ENCODE measurements at places on chromosomes 16 and 17. TPM values are rescaled to one million over a fixed set of nuclear protein-coding genes. Genes with fewer than 3 reads are reported as not detected.

DNA sequence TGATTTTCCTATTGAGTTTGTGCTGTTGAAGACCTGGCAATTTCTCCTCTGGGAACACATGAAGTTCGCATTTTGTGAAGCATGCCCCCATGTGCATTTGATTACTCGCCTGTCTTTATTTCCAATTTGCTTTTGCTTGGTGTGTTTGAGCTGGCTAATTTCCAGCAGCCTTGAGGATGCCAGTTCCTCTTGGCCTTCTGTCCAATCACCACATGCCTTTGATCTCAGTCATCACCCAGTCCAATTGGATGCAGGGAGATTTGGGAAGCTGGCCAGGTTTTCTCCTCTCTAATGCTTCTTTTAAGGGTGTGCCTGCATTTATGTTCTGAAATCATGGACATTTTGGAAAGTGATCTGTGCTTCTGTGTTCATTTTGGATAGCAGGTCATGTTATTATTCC is 3.8 kb upstream of the TMEM100 start:
- H3K27me3 ChIP-seq = no peaks in the 10 kb centered on the region
- peak; percentile 87 for DNase-seq
- H3K4me3 ChIP-seq = peak overlapping the region; percentile 22
- H3K27ac ChIP-seq = peak overlapping the region; percentile 75
- H3K36me3 ChIP-seq = no peaks in the 10 kb centered on the region

DNA sequence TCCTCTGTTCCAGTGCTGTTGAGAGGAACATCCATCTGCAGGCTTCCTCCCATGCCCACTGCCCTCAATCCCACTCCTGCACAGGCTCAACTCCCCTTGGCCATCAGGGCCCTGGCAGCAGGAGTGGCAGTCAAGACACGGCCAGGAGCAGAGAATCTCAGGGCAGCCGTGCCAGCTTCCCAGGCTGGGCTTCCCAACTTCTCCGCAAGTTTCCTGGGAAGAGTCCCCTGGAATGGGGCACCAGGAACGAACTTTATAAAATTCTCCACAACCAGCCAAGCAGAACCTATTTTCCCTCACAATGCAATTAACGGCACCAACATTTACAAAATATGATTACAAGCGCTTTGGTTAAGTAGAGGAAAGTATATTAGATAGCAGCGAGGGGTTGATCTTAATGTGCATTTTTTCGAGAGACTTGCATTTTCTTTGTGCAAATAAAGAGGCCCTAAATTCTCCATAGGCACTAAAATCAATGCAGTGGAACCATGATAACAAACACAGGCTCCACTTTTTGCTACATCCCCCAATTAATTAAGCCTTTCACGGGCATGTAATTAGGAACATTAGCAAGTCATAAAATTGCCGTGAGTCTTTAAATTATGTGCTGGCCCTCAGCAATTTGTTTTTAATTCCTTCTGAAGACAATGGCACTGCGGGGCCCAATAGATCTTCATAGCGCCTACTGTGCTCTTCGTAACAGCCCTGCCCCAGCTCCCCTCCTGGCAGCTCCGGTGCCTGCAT is 99.9 kb upstream of the LHX1 start:
- peaks cover 4% of the 10 kb centered on the region for H3K27me3 ChIP-seq
- DNase-seq = no peak

- no peaks in the 10 kb centered on the region for H3K36me3 ChIP-seq
- H3K4me3 ChIP-seq = no peak overlapping the region
- H3K27ac ChIP-seq = no peak overlapping the region
- H3K27me3 ChIP-seq = peaks cover 8% of the 10 kb centered on the region
Observed at GRCh38 chr17:79141578-79142355, 67.1 kb downstream of the ENGASE start.

- no peak for DNase-seq
- H3K4me1 ChIP-seq = peaks cover 11% of the 10 kb centered on the region
- H3K36me3 ChIP-seq = no peaks in the 10 kb centered on the region
- H3K4me3 ChIP-seq = peak overlapping the region; percentile 90
- H3K27ac ChIP-seq = peak overlapping the region; percentile 92
Observed at GRCh38 chr16:78100112-78100467, 636 bp downstream of the WWOX start.

GRCh38 chr17:31408586-31408985 is 17.1 kb downstream of the RAB11FIP4 start:
- DNase-seq = no peak
- H3K4me1 ChIP-seq = peaks cover 1% of the 10 kb centered on the region
- H3K27me3 ChIP-seq = peaks cover 25% of the 10 kb centered on the region

DNA sequence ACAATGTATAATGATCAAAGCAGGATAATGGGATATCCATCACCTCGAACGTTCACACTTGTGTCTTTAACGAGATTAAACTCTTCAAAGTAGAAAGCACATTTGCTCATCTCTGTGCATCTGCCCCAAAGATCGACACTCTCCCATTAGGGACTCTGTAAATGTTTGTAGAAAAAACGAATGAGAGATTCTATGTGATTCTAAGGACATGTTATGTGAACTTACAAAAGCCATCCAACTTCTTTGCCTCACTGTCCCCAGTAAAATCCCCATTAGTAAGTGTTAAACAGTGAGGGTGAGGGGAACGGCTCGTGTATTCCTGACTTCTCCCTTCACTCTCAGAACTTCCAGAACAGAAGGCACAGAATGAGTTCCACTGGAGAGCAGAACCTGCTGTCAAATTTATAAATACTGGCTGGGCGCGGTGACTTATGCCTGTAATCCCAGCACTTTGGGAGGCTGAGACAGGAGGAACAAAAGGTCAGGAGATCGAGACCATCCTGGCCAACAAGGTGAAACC is 134.1 kb downstream of the WSCD1 start:
- H3K4me1 ChIP-seq = no peaks in the 10 kb centered on the region
- H3K4me3 ChIP-seq = no peak overlapping the region
- H3K27me3 ChIP-seq = peaks cover 29% of the 10 kb centered on the region
- no peaks in the 10 kb centered on the region for H3K36me3 ChIP-seq

Gene HIGD1B
- not detected for total RNA-seq

Gene NT5M
- 3.7 TPM for total RNA-seq

All from osteocyte (in vitro differentiated cells).